Left lobe of liver (tissue), 2 donors: ENCODE measurements at places on chromosomes 3 and 15.

DNA sequence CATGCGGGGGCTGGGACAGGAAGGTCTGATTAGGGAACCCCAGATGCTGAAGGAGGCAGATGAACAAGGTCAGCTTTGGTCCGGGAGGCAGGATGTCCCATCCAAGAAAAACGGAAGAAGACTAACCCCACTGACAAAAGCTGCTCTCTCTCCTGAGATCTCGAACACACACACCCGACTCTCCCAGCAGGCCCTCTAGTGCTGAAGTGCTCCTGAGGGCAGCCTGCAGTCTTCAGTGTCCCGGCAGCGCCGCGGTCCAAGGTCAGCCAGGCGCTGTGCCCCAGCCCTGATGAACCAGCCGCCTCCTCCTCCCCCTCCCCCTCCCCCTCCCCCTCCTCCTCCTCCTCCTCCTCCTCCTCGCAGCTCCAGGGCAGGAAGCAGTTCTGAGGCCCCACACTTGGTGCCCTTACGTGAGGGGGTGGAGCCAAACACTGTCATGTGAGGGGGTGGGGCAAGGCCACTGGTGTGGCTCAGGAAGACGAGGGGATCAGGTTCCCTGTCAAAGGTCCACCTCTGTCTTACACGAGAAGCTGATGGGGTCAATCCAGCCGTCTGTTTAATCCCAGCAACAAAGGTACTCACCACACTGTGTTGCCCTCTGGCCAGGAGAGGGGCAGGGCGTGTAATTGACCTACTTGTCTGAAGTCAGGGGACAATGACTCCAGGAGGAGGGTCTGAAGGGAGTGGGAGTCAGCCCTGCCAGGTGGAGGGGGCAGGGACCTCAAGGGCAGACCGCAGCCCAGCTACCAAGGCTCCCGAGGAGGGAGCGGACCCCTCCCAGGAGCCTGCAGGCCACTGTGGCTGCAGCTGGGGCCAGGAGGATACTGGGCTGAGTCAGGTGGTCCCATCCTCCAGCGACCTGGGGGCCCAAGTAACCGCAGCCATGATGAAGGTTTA, 34.3 kb downstream of the PRR23E start:
- no peak for DNase-seq

DNA sequence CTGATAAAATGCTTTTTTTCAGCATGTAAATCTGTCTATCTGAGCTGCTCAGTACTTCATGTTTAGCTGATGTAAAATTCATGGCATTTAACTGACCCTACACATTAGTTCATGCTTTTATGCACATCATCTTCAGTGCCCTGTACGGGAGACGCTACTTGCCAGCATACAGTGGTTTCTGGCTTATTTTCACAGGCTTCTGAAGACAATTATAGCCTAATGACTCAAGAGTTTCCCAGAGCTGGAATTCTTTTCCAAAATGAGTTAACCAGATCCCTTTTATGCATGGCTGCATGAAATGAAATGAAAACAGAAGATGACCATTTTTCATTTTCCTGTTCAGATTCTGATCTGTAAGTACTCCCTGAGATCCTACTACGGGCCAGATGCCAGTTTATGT, 1061.5 kb downstream of the ROBO2 start:
- DNase-seq: no peak

DNA sequence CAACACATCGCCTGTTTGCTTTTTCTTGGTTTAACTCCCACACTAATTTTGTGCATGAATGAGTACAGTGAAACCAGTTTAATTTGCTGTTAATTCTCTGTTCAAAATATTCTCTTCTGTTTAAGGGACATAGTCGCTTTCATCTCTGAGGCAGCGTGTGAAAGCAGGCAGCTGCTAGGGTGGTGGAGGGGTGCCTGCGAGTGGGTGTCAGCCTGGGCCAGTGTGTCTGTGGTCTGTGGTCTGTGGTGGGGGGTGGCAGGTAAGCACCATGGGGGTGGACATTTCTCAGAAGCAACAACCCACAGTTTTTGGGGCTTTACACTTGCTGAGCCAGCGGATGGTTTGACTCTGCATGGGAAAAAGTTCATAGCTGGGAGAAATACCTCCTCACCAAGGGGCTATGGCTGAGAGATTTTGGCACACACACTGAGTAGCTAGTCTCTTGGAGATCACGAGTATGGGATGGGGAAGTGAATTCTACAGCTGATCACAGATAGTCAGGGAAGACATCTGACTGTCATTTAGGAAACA, 109.2 kb downstream of the EPHB1 start:
- DNase-seq: no peak

DNA sequence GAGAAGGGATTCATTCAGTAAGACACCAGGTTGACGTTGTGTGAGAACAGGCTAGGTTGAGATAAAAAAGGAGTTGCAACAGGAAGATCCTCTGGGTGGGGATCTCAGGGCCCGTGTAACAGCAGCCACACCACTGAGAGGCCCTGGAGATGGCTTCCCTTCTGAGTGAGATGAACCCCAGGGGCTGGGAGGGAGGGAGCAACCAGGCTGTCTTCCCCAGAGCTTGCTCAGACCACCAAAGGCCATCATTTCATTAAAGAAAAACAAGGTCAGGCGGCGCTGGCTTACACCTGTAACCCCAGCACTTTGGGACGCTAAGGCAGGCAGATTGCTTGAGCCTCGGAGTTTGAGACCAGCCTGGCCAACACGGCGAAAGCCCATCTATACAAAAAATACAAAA, 187.7 kb downstream of the ATP10A start:
- DNase-seq: no peak

DNA sequence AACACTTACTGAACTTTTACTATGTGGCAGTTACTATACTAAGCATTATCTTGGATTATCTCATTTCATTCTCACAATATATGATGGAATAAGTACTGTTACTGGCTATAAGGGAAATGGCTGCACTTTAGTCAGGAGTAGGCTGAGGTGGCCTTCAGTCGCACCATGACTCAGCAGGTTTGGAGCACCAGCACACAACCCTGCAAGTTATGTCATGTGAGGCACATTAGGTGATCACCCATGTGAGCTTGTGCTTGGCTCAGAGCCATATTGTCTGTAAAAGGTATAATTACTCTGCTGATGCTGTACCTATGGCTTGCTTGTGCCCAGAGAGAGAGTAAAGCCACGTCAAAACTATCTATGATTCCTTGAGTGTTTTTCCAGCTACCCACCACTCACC, 54.1 kb upstream of the TIPARP start:
- DNase-seq: no peak

GRCh38 chr15:41925086-41925608, 31.3 kb upstream of the SPTBN5 start:
- no peak for DNase-seq

GRCh38 chr15:63192619-63193206, 3.3 kb downstream of the RAB8B start:
- no peak for DNase-seq

DNA sequence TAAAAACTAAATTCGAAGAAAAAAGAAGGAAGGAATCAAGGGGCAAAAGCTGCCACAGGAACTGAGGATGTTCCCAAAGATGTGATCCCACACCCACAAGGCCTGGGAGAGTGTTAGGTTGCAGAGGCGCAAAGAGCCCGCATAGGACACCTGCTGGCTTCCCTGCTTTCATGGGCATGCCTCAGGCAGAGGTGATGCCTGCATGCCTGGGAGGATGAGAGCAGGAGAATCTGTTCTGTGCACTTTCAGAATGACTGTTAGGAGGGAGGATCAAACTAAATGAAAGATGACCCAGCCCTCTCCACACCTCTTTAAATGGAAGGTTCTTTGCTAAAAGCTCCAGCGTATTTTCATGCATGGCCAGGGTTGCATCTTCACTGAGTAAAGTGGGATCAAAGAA, 162.4 kb downstream of the PLCL2 start:
- no peak for DNase-seq

DNA sequence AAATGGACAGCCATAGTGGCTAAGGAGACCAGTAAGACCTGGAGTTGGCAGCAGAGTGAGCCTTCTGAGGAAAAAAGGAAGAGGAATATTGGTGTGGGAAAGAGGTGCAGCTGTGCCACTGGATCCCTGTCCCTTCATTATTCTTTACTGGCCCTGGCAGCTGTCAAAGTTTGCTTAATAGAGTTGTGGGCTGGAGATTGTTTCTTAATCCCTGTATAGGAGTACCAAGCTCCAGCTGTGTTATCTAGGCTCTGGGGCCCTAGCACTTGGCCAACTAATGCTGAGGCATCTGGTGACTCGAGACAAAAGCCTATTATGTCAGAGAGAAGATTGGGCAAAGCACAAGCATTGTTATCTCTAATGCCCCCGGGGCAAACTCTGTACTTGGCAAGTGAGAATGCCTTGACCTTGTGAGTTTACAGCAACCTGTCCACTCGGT, 61.4 kb downstream of the ZNF609 start:
- DNase-seq: no peak

- DNase-seq: peak; percentile 39
These were observed 49.1 kb downstream of the KLHL25 start for GRCh38 chr15:85745525-85746150.
